ENCODE measurements at places on chromosomes 2 and 18. TPM values are rescaled to one million over a fixed set of nuclear protein-coding genes. Genes with fewer than 3 reads are reported as not detected.
A peak's percentile ranks its signal among the peaks of the same experiment; 100 is the strongest.

RTP5 gene
- total RNA-seq = 0.12 TPM

PAX3 gene
- total RNA-seq = not detected

GRCh38 chr2:170485254-170486026, 229.7 kb upstream of the SP5 start:
- H3K4me3 ChIP-seq = no peak overlapping the region
- no peak overlapping the region for H3K27ac ChIP-seq
- peaks cover 5% of the 10 kb centered on the region for H3K27me3 ChIP-seq

DNA sequence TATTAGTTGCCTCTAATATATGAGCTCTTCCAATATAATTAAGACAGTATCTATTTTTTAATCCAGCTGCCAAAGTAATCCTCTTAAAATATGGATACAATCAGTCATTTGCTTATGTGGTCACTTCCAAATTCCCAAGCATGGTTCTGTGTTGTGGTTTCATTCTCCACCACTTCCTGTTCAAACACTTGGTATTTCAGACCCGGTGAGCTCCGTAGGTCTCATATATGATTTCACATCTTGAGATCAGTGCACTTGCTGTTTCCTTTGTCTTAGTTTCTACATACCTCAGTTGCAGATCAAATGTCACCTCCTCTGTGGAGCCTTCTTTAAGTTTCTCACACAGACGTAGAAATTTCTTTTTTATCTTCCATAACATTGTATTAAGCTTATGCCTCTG, 254.2 kb downstream of the KCNS3 start:
- no peaks in the 10 kb centered on the region for H3K36me3 ChIP-seq
- no peak overlapping the region for H3K4me3 ChIP-seq
- no peak for DNase-seq
- peaks cover 11% of the 10 kb centered on the region for H3K27me3 ChIP-seq
- H3K4me1 ChIP-seq = no peaks in the 10 kb centered on the region

- peaks cover 47% of the 10 kb centered on the region for H3K4me1 ChIP-seq
- H3K27me3 ChIP-seq = no peaks in the 10 kb centered on the region
- no peaks in the 10 kb centered on the region for H3K36me3 ChIP-seq
- H3K27ac ChIP-seq = no peak overlapping the region
Observed at GRCh38 chr2:70113359-70114070, 26.2 kb downstream of the PCBP1 start.

DNA sequence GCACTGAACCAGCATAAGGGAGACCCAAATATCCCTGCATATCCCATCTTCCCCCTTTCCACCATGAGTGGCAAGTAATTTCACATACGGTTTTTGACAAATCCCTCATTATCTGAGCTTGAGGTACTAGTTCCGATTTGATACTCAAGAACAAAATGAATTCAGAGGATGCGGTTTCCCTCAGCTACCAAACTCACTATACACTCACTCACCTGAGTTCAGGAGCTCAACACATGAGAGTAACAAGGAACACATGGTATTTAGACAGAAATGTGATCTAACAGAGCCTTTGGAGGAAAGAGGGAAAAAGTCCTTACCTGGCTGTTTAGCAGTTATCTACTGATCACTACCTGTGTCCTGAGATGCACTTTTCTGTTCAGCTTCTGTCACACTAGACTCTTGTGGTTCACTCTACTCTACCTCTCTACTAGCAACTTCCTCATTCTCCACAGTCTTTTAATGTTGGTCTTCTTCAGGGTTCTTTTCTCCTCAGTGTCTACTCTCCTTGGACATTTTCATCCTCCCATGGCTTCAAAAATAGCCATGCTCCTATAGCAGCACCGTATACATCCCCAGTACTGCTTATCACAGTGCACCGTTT, 25.1 kb downstream of the ASXL2 start:
- no peak for DNase-seq
- peak overlapping the region; percentile 8 for H3K27ac ChIP-seq
- peaks cover 37% of the 10 kb centered on the region for H3K4me1 ChIP-seq
- peaks cover 10% of the 10 kb centered on the region for H3K36me3 ChIP-seq
- no peaks in the 10 kb centered on the region for H3K27me3 ChIP-seq
- no peak overlapping the region for H3K4me3 ChIP-seq

GRCh38 chr2:57720728-57721627, 325.6 kb upstream of the VRK2 start:
- no peaks in the 10 kb centered on the region for H3K27me3 ChIP-seq
- H3K4me3 ChIP-seq = peak overlapping the region; percentile 44
- DNase-seq = peak; percentile 16
- H3K4me1 ChIP-seq = peaks cover 5% of the 10 kb centered on the region

Measured in activated B cell treated with CpG ODN at 0.5 μM for 24 hours (primary cell).